CD4-positive, CD25-positive, alpha-beta regulatory T cell (primary cell): ENCODE measurements at places on chromosomes 1 and 21.

GRCh38 chr1:31712630-31713029 is 8.8 kb upstream of the COL16A1 start:
- no peak for DNase-seq

- DNase-seq, result peak; percentile 91
Observed at GRCh38 chr1:13730751-13731482, 30.9 kb downstream of the PRDM2 start.

DNA sequence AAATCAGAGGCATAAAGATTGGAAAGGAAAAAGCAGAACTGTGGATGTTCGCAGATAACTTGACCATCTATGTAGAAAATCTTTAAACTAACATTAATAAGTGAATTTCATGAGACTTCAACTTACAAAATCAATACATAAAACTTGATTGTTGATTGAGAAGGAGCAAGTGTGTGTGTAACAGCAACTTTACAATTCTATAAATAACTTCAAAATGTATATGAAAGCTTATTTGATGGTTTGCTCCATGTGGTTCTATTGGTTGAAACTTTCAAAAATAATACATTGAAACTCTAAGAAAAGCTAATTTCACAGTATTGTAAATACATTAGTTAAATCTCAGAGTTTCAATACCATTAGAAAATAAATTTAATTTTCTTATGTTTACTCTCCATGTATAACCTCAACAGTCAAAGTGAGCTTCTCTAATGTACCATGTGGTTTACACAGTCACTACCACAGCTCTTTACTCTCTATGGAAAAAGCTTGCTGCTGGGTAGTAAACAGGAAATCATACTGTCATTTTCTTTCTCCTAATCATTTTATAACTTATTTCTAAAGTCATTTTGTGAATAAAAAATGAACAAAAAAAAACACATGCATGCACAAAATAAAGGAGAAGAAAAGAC is 12.0 kb downstream of the AKT3 start:
- peak; percentile 35 for DNase-seq

DNA sequence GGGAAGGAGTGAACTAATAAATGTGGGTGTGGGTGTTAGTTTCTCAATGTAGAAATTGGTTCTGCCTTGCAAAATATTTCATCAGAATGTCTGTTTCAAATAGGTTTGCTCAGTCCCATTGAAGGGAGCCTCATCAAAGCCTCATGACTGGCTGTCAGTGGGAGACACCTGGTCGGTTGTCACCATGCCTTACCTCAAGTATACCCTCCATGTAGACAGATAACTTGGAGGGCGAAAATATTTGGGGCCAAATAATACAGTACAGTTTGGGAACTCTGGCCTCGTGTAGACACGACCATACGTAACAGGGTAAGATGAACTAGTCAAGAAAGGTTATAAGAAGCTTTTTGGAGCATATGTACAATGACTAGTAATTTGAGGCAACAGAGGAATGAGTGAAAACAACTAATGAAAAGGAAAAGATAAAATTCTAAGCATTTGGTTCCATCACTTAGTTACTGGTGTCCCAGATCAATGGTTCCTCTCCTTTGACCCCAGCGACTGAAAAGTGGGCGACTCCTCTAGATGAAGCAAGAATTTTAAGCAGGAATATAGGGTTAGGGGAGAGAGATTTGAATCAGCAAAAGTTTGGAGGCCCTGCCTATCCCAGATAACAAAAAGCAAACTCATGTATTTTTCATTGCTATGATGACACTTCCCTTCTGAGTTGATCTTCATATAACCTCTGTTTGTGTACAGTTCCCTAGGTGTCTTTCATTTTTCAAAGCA is 163.9 kb downstream of the LRRC40 start:
- no peak for DNase-seq

DNA sequence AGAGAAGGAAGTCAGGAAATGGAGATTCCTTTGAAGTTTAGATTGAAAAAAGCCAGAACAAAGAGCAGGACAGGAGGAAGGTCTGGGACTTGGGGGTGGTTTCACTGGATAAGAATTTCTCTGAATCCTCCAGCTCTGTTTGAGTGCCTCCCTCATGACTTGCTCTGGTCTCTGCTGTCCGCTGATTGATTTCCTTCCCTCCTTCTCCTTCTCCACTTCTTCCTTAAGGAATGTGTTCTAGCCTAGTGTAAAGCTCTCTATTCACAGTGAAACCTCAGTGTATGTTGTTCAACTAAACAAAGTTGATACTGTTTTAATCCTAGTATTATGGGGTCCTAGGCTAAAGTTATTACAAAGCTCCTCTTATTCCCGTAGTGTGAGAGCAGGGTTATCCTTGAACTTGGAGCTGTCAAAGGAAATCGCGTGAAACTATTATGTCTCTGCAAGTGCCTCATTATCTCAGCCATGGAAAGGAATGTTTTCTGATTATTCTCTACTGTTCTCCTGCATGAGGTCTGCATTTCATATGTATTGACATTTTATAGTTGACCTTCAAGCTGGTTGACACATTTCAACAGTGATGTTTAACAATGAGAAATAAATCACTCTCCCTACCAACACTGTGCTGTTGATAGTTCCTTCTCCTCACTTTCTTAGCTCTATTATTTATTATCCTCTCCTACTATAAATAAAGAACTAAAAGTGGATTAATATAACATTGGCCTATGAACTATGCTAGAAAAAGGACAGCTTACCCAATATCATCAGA is 82.7 kb upstream of the KCTD3 start:
- no peak for DNase-seq

DNA sequence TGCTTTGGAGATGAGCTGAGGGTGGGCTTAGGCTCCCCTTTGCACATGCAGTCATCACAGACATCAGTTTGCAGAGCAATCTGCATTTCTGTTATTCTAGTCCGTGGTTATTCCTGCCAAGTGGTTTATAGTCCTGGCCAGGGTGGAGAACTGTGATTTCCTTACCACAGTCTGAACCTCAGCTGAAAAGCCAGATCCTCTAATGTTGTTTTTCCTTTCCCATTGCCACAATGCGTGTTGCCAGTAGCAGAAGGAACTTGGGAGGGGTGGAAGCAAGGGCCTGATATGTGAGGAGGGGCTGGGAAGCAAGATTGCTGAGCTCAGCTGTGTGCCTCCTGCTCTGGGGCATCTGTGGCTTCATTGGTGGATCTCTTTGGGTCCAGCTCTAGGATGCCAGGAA is 18.0 kb upstream of the ST3GAL3 start:
- no peak for DNase-seq

DNA sequence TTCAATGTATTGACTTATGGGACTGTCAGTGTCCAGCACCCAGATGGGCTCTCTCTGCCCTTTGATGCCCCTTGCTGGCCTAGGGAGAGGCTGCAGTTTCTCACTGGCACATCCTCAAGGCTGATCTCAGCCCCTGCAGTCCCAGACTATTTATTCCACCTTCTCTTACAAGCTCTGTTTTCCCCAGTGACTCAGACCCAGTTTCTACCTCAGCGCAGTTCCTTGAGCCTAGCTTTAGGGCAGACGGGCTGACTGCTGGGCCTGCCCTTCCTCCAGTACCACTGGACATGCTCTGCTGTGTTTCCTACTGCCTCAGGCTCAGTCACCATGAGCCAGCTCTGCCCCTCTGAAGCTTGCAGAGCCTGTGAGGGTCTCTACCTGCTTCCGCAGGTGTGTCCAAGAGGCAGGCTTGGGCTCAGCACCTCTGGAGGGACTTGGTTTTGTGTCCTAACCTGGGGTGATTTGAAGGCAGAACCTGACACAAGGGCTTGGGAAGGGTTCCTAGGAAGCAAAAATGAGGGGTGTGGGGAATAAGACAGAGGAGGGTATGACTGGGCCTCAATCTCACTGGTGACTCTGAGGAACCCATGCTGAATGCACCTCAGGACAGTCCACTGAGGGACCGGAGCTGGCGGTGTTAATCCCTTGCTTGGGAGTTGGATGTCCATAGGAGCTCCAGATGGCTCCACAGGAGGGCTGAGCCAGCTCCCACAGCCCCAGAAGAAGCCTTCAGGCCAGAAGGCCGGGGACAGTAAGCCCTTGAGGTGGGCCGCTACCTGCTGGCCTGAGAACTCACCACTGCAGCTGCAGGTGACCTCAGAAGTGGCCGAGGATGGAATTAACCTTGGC is 689.9 kb downstream of the MATN1 start:
- no peak for DNase-seq

DNA sequence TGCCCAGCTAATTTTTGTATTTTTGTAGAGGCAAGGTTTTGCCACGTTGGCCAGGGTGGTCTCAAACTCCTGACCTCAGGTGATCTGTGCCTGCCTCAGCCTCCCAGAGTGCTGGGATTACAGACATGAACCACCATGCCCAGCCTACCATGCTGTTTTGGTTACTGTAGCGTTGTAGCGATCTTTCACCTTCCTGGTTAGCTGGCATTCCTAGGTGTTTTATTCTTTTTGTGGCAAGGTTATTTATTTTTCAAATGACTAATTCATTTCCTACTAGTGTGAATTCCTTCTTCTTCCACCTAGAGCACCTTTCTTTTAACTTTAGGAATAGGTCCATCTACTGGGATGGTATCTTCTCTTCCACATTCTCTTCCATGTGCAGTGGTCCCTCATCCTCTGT is 29.3 kb downstream of the TMEM200B start:
- no peak for DNase-seq

GRCh38 chr1:52054496-52055065 is 410 bp downstream of the TXNDC12 start:
- no peak for DNase-seq
